ENCODE measurements at places on chromosomes 4 and X.

DNA sequence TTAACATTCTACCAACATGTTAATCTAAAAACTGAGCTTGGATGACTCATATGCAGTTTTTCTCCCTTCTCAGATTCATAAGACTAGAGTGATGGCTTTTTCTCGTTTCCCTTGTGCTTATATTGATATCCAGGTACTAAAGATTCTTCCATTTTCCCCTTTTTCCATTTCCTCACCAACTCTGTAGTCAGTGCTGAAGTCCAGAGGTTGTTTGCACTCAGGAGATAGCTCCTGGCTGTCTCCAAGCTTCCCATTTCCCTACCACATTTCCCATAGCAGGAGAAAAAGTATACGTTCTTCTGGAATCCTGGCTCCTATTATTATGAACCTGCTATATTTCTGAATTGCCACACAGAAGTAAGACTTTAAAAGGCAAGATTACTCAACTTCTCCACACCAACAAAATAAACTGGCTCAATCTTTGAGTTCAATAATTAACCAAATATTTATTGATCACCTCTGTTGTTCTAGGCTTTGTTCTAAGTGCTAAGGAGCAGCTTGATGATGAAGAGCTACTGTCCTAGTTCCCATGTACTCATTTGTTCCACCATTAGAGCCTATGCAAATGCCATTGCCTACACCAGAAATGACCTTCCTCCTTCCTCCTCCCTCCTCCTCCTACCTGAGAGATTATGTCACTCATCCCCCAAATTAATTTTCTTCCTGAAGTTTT is 454.4 kb upstream of the RPS6KA3 start:
- DNase-seq = no peak

DNA sequence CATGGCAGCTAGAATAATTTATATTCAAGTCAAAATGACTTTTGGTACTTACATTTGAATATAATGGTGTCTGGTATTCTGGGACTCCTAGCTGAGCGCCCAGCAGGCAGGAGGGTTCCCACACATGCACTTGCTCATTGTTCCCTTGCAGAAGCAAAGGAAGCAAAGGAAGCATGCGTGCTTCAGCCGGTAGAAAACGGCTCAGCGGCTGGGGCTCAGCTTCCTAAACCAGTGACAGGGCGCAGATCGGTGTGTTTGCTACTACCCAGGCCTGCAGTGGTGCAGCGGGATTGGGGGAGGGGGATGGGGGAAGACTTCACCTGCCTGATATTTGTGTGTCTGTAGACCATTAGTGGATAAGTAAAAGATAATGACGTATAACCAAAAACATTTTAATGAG is 978.3 kb upstream of the TENM3 start:
- no peak for DNase-seq

DNA sequence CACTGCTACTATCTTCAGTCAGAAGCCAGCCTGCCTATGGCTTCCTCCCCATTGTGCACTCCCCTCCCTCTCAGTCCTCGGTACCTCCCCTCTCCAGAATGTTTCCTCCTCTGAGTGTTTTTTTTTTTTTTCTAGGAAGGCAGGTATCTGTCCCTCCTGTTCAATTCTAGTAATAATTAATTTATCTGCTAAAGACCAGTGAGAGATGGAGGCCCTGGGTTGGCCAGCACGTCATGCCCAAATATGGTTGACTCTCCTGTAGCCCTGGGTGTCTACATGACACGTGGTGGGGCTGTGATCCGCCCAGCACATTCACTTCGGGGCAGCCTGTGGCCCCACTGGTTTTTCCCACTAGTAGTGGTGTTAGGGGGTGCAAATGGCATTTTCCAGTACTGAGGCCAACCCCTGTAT is 1.8 kb downstream of the FLNA start:
- no peak for DNase-seq

DNA sequence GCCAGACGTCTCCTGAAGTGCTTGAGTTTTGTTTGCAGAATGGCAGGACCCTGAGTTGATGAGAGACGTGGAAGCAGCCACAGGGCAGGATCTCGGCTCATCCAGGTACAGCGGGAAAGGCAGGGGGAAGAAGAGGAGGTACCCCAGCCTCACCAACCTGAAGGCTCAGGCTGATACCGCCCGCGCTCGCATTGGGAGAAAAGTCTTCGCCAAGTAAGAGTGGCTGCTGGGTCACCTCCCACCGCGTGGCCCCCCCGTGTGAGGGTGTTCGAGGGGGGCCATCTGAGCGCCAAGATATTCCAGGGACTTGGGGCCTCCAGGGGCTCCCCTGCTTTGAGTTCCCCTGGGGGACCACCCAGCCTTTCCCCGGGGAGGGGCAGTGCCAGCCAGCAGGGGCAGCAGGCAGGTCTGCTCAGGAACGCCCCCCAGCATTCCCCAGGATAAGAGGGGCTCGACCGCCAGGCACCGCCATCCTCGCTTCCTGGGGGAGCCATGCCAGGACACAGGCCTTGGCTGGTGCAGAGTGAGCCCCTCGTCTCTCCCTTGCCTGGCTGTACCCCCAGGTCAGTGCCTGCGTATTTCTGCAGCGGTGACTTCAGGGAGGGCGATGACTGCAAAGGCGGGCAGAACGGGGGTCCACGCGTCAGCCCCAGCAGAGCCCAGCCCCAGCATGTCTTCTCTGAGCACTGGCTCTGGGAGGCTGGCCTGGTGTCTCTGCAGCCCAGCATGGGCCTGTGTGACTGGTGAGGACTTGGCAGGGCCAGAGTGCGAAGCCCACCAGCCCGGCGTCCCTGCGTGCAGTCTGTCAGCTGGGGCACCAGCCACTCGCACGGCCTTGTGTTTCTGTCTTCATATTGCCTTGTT is 22.3 kb downstream of the NKX1-1 start:
- DNase-seq = no peak

GRCh38 chr4:162347156-162347841 is 183.5 kb upstream of the FSTL5 start:
- no peak for DNase-seq

DNA sequence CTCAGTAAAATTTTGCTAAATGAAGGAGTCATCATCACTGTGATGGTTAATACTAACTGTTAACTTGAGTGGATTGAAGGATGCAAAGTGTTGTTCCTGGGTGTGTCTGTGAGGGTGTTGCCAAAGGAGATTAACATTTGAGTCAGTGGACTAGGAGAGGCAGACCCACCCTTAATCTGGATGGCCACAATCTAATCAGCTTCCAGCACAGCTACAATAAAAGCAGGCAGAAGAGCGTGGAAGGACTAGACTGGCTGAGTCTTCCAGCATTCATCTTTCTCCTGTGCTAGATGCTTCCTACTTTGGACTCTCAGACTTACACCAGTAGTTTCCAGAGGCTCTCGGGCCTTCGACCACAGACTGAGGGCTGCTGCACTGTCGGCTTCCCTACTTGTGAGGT is 21.3 kb upstream of the WDR44 start:
- DNase-seq = no peak

DNA sequence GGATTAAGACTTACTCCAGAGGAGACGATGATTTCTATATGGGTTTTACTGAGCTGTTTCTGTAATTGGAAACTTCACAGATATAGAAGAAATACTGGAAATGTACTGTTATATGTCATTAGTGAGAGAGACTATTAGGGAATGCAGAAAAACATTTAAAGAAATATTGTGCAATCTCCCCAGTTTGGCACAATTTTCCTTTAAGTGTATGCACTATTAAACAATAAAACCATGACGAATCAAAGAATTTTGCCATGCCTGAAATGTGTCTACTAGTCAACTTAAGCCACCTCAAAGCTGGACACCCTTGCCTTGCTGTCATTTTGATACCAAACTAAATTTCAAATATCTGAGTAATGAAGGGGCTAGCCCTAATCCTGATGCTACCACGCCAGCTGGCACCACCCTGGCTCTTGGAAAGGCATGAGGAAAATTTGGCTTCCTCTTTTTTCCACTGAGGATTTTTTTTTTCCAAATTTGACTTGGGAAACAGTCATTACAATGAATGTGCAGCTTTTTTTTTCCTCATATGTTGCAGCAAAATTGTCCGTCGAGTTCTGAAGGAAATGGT is 36.1 kb downstream of the MTTP start:
- DNase-seq = no peak

- no peak for DNase-seq
These were observed 13.0 kb upstream of the KDR start for GRCh38 chr4:55138367-55138766.

DNA sequence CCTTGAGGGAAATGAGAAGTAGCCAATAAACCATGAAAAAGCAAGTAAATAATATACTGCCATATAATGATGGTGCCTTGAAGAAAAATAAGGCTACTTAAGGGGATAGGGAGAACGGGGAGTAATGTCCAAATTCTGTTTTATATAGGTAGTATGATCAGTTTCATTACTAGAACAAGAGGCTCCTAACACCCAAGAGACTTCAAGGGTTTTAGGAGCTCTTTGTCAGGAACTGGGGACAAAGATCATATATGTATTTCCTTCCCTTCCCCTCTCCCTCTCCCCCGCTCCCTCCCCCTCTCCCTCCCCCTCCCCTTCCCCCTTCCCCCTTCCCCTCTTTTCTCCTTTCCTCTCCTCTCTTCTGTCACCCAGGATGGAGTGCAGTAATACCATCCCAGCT is 127.3 kb downstream of the PTPN13 start:
- DNase-seq = no peak

- DNase-seq = no peak
These were observed 34.3 kb upstream of the GRPR start for GRCh38 chrX:16089086-16089485.

GRCh38 chrX:45524296-45524695 is 323.6 kb upstream of the DIPK2B start:
- no peak for DNase-seq

- DNase-seq = no peak
These were observed 54.7 kb upstream of the ADRA2C start for GRCh38 chr4:3711183-3712111.

- peak; percentile 81 for DNase-seq
These were observed at the start of the genes PQBP1 and TIMM17B for GRCh38 chrX:48897625-48898306. Gene PQBP1, plus strand, starts transcription at chrX:48897930. Its CDS starts 580 bp downstream, at chrX:48898510. Gene TIMM17B, minus strand, starts transcription at chrX:48897768. Its CDS starts 19 bp downstream, at chrX:48897749.

- no peak for DNase-seq
These were observed 125.1 kb upstream of the STX18 start for GRCh38 chr4:4666693-4667621.

DNA sequence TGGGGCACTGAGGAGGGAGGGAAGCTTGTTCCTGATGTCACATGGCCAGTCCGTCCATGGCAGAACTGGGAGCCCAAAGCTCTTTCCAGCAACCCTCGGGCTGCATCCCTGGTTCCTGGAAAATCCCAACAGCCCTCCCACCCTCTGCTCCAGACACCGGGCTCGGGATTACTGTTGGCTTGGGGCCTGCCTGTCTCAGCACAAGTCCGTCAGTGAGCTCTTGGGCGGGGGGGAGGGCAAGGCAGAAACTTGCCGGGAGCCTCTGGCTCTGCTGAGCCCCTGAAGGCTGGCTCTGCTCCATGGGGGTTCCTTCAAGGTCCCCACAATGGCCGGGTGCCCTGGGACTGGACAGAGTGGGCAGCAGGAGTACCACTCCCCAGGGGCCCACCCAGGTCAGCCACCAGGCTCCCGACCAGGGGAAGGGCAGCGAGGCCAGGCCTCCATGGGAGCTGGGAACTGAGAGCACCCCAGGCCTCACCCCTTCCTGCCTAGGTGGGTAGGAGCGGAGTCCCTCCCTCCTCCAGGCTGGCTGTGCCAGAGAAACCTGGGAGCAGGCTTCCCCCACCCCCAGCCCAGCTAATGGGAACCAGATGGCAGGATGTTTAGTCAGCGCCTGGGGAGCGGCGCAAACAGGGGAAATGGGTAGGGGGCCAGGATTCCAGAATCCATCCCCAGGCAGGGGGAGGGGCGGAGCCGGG is 6.4 kb upstream of the HAUS7 start:
- no peak for DNase-seq

DNA sequence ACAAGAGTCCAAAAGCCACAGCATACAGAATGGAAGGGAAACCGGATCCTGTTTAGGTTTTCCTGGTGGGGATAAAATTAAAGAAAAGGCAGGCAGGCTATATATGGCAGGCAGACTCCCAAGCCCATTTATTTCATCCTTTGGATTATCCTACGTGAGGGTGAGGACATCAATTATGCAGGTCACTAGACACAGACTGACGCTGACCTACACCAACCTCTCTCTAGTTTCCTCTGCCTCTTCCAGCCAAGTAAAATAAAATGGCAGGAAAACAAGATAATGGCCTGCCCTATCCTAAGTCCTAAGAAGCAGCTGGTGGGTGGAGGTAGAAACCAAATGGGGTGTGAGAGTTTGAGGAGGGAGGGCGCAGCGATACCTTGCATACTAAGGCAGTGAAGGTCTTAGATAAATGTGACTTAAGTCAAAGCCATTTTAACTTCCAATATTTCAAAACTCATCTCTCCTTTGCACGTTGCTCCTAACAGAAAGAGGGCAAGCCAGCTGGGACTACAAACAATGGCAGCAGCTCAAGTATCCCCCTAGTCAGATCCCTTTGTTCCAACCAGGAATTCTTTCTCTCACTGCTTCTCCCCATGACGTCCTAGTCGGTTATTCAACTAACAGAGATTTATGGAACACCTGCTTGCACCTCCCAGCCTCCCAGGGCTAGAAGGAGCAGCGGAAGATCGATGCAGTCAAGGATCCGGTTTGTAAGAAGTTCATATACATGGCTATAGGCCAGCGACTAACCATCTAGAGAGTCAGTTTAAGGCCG is 72.8 kb downstream of the IRF2 start:
- no peak for DNase-seq

DNA sequence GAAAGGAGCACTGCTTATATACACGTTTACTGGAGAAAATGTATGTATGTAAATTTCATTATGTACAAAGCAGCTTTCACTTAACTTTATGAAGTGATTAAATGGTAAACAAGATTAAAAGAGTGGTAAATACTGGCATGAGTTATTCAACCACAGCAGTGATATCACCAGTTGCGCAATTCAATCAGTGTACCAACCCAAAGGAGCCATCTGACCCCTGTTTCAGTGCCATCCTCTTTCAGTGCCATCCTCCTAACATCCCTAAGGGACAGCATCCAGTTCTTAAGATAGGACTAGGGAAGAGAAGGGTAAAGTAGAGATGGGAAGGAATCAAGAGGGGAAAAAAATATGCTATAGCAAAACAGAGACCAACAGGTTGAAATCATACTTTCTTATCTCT is 16.2 kb downstream of the HPF1 start:
- DNase-seq = no peak

DNA sequence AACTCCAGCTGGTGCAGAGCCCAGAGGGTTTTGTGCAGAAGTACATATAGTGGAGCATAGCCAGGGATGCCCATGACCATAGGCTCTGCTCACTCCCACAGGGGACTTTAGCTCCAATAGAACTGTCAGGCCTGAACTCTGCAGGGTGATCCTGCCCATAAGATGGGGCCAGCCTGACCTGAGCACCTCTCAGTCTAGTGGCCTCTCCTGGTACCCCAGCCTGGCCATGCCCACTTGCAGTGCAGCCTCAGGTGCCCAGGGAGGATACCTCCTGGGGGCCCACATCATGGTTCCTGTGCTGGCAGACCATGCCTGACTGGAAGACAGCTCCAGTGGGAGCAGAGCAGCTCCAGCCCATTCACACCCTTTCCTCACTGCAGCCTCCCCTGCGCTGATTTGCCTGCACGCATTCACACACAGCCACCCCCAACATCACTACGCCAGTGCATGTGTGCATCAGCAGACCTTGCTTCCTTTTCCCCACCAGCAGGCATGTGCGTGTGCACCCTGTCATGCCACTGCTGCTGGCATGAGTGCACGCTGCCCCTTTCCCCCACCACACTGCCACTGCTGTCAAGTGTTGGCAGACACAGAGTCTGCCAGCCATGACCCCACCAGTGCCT is 53.0 kb upstream of the MMAA start:
- no peak for DNase-seq

GRCh38 chr4:84852081-84852480 is 114.4 kb downstream of the WDFY3 start:
- DNase-seq = no peak

- no peak for DNase-seq
These were observed 1.9 kb downstream of the FAM199X start for GRCh38 chrX:104168127-104168526.

Data from SW 1271 (cell line).